ENCODE measurements at places on chromosomes 5 and 9.

DNA sequence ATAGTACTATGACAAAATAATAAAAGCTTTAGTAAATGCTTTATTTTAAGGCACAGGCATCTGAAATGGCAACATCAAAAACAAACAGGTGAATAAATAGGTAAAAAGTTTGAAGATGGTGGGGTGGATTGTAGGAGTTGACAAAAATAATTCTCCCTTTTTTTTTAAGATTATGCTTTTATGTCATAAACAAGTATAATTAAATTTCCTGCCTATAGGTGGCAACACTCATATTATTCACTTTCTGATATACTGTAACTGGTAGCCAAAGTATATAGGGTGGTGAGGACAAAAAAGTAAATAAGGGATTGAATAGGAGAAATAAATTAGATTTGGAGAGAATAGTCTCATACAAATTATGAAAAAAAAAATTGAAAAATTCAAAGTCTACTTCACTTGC, 120.0 kb upstream of the ACOT12 start:
- DNase-seq: no peak

- no peak for DNase-seq
Measured at GRCh38 chr9:5915438-5915837, 24.7 kb downstream of the MLANA start.

GRCh38 chr9:93422977-93423616, 28.4 kb upstream of the FAM120A start:
- DNase-seq: no peak

DNA sequence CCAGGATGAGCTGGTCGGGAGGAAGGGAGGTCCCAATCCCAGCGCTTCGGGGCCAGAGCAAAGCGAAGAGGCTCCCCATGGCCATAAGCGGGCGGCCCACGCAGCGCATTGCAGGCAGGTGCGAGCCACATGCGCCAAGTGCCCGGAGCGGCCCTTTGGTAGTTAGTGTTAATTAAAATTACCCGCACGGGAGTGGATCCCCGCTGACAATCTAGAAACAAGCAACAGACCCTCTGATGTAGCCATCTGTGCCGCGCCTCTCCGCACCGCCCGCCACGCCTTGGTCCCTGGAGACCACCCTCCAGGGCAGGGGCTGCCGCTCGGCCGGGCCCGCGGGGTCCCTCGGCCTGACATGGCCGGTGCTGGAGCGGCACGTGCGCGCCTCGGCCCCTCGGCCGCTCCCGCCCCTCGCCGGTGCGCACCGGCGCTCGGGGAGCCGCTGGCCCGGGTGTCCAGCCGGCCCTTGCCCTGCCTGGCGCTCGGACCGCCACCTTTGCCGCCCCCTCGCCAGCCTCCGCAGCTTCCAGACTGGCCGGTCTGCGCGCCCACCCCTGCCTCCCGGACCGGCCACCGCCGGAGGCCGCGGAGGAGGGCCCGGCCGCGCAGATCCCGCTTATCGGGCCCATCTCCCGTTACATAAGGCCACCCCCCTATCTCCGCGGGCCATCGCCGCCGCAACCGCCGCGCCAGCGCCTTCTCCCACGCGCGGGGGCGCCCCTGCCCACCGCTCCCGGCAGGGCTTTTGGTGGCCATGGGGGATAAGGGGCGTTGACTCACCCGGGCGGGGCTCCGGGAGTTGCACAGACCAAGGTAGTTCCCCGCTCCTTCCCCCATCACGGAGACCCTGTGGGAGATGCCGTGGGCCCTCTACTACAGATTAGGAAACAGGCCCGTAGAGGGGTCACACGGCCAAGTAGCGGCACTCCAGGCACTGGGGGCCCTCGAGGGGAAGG, 1.9 kb upstream of the IL13 start:
- no peak for DNase-seq

- DNase-seq: no peak
Measured at GRCh38 chr5:96790961-96791504, 16.7 kb downstream of the ERAP1 start.

DNA sequence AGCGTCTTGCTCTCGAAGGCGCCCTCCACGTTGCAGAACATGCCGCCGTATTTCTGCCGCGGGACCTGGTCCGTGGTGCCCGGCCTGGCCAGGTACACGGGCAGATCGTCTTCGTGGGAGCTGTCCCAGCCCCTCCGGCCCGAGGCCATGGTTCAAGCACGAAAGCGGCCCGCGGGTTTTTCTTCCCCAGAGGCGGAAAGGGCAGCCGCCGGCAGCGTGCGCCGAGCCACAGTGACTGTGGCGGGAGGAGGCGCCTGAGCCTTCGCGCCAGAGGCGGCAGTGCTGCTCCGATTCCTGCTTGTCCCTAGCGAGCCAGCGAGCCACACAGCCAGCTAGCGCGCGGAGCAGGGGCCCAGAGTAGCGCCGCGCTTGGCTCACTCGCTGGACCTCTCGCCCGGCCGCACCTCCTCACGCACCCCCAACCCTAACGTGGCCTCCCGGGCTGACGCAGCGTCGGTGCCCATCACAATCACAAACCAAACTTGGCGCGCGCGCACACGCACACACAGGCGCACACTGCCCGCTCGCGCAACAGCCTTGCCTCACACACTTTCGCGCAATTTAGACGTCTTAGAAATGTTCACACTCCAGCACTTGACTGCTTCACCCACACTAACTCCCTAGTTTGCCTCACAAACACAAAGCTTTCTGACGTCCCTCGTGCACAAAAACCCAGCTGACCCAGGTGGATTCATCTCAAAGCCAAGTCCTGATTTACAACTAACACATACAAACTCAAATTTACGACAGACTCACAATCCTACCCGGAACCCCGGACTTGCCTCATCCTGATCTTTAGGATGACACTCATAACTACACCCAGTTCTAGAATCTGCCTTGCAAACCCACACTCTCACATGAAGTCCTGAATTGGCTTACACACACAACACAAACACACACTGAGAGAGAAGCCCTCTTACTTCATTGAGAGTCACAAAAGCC, at the start of gene DPYSL3:
DPYSL3 (minus strand) TSS at position 359 of the 942 bp plus-strand sequence; CDS start at position 149, 210 bp downstream.
- no peak for DNase-seq

GRCh38 chr5:133323494-133324457, 272.0 kb downstream of the HSPA4 start:
- no peak for DNase-seq

DNA sequence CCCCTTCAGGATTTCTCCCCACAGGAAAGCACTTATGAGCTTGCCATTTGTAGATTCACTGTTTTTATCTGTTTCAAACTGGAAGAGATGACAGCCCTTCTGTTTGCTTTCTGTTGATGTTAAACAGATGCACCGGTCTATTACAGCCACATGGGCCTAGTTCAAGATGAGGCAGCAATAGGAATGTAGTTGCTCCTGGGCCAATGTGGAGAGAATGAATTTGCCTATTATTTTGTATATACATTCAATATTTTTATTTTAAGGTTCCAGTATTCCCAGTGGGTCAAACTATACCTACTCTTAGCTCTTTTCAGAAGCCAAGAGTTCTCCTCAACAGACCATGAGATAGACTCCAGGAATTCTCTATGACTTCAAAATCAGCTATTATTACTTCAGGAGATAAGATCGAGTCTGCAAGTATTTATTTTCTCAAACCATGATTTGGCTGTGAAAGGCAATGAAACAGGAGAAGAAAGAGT, 461.6 kb downstream of the RASEF start:
- DNase-seq: no peak

DNA sequence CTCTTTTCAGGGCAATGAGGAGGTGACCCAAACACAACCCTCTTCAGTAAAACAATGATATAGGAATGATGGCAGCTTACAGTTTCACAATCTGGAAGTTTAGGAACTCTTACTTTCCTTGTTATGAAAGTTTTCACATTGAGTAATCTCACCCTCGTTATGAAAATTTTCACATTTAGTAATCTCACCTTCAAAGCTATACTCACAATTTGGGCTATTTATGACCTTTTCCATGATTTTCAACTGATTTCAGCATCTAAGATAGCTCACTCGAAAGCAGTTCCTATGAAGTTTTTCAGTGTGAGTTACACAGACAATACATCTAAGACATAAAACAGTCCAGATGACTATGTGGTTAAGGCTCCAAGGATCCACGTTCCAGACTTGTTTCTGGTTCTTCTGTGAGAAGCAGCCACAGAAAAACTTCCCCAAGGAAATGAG, 57.1 kb downstream of the FOXD1 start:
- DNase-seq: no peak

DNA sequence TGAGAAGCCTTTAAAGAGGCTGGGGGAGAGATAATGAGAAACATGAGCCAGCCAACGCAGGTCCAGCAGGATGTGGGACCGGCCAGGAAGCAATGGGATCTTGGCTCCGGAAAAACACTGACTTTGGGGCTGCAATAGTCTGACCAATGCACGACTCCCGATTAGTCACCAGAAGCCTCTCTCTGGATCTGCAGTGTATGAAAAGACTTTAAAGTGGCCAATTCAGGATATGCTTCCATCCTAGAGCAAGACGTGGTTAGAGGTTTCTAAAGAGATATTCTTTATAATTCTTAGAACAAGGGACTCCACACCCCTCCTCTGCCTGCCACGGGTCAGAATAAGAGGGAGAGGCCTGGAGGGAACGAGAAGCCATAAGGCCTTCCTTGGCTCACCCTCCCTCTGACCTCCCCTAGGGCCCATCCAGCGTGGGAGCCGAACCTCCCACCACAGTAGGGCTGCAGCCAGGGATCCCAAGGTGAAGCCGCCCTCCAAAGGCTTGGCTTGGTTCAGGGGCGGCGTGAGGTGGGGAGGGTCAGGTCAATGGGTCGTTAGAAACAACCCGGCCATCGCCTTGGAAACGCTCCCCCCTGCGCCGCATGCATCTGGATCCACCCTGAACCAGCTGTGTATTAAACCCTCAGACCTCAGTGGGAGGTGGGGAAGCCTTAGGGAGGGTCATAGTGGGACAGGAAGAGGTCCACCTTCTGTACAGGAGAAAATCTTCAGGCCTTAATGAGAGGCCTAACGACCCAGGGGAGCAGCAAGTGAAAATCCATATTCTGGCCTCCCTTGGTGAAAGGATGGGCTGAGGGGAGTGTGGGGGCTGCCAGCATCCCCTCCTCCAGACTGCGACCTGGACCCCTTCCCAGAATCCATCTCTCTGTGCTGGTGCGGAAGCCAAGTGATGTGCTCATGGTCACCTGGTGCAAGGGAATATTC, 11.1 kb downstream of the FGF1 start:
- no peak for DNase-seq

GRCh38 chr5:76737846-76738245, 21.9 kb downstream of the F2R start:
- DNase-seq: no peak

- DNase-seq: peak; percentile 88
Measured at GRCh38 chr5:124748687-124749594, 2.5 kb upstream of the ZNF608 start.

DNA sequence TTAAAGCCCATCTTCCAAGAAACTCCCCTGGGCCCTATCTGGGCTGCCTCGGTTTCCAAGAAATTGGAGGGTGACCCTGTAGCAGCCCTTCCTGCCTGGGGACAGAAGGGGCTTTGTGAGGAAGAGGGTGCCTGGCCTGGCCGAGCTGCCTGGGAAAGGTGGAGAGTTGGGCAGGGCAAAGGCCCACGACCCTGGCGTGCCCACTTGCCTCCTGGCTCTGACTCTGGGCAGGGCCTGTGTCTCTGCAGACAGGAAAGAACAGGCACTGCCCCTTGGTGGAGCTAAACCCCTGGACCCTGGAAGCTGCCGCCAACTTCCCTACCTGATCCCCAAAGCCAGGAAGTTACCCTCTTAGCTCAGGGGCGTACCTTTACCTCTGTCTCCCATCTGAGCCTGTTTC, 149.3 kb downstream of the RGS3 start:
- no peak for DNase-seq

DNA sequence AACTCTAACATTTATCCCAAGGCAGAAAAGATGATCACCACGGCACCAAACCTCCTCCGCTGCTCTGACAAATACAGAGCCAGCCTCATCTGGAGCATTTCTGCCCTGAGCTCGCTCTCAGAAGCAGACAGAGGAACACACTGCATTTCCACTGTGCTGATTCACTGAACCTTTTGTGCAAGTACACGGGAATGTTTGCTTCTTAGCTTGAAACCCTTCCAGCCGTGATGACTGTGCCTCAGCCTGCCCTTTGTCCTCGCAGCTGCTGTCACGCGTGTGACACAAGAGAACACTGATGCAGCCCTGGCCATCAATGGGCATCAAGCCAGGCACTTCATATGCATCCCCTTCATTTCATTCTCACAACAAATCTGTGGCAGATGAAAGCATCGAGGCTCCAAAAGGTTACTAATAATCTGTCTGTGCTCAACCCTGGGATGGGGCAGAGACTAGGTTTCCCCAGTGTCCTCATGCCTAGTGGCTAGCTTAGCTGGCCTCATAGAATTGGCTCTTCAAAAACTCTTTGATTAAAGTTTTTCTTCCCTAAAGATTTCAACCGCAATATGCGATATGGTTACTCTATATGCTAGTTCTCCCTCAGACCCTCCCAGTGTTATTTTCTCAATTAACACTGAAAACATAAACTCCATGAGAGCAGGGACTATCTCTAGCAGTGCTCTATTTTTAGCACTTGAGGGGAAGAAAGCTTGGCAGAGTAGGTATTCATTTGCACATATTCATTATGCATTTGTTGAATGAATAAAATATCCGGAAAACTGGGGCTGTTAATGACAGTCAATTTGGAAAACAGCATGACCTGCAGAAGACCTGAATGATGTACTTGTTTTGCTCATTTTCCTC, 7.3 kb downstream of the CDC14B start:
- DNase-seq: no peak

DNA sequence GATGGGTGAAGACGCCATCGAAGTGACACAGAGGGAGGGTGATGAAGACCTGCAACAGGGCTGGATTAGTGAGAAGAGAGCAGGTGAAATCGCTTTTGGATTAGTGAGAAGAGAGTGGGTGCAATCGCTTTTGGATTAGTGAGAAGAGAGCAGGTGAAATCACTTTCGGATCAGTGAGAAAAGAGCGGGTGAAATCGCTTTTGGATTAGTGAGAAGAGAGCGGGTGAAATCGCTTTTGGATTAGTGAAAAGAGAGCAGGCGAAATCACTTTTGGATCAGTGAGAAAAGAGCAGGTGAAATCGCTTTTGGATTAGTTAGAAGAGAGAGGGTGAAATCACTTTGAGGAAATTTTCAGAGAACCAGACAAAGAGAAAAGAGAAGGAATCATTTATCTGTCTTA, 67.2 kb upstream of the TRIO start:
- DNase-seq: no peak
